ENCODE measurements at places on chromosomes 4 and X.

GRCh38 chr4:141810712-141811375, 174.5 kb downstream of the IL15 start:
- DNase-seq, result no peak

DNA sequence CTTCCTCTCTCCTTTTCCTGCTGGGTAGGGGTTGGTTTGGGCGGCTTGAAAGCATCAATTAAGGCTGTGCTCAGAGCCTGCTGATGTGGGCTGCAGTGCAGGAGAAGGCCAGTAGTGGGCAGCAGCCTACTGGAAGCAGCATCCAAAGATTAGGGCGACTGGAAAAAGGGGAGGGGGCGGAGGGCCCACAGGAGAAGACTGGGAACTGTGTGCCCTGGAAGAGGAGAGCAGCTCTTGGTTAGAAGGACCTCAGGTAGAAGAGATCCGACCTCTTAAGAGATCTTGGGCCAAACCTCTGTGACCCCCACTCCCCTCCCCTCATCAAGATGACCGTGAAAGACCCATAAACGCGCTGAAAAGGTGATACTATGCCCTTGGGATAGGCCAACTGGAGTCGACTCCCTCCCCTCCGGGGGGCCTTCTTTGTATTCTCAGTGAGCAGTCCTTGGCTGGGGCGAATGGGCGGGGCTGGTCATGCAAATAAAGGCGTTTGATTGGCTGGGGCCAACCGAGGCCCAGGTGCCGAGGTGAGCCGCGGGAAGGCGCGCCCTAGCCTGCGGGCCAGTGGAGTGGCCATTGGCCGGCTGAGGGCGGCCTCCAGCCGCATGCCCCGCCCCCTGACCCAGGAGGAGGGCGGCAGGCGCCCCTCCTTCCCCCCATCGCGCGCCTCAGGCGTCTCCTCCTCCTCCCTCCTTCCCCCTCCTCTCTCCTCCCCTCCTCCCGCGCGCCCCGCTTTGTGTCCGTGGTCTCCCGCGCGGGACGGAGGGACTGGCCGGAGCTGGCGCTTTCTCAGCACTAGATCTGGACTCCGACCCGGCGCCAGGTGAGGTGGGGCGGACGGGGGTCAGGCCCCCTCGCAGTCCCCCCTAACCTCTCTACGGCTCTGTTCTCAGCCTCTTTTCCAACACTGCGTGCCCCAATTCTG, 10.1 kb downstream of the DLG3 start:
- peak; percentile 52 for DNase-seq

DNA sequence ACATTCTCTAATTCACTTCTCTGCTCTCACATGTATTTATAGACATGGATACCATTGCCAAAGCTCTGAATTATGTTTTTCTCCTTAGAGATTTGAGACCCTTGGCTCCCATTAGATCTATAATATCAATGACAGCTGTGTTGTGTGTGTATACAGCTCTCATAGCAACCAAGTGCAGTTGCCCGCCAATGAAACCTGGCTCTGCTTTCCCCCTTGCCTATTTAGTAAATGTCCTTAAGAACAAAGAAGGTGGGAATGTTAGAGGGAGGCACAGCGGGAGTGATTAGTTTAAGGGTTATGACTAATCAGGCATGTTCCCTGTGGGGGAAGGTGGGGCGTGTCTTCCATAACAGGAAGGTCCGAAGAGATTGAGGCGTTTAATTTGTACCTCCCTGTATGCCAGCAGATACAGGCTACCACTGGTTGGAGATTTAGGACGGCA, 100.5 kb upstream of the TBC1D9 start:
- DNase-seq, result peak; percentile 40

DNA sequence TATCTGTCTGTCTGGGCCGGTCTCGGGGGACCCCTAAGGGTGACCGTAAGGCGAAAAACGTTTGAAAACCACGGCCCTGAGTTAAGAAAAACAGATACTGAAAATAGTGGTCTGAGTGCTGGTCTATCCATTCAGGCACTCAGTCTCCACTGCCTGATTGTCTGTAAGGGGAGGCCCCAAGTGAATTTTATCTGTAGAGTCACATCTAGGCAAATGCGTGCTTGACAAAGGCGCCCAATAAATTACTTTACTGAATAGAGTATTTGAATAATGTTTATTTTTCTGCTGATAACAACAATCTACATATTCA, 465 bp downstream of the HNRNPH2 start:
- DNase-seq, result no peak

DNA sequence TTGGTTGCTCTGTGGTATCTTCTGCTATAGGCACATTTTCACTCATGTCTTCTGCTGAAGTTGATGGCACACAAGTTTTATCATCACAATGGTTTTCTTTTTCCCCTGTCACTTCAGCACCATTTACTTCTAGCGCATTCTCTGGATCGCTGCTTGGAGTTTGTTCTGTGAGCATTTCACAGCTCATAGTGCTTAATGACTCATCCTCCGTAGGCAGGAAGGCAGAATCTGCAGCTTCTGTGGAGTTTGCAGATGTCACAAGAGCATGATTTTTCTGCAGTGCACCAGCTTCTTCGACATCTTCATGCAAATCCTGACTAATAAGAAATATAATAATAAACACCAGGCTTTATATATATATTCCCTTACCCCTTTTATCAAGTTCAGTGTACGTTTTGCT, 83.6 kb downstream of the CHM start:
- peak; percentile 75 for DNase-seq

DNA sequence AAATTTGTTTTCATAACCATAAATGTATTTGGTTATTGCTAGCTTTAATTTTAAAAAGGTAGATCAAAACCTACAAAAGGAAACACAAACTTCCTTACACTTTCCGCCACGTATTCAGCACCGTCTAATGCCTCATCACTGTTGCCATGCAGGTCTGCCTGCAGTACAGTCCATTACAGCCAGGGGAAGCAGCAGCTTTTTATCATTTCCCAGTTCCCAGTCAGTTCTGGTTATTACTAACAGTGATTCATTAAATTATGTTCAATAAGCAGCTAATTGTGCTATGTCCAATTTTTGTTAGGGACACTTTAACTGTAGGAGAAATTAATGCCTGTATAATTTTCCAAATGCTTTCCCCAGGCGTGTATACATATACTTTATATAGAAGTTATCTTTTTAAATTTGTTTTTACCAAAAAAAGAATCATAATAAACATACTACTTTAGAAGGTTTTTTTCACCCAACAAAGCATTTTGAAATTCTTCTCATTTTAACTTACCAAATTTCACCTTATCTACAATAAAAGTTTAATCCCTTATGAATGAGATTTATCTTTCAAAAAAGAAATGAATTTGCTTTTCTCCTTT, 93.3 kb downstream of the ANXA3 start:
- DNase-seq, result peak; percentile 83

DNA sequence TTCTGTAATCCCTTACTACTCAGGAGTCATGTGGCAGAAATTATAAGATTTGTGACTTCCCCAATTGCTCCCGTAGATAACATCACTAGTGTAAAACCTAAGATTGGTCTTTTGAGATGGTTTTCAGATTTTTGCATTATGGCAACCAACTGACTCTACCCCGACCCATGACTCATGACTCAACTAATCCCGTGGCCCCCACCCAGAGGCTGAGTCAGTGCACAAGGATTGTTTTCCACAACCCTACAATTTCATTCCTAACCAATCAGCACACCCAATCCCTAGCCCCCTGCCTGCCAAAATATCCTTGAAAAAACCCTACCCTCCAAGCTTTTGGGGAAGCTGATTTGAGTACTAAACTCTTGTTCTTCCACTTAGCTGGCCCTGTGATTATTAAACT, 109.4 kb upstream of the FAM9C start:
- peak; percentile 42 for DNase-seq

DNA sequence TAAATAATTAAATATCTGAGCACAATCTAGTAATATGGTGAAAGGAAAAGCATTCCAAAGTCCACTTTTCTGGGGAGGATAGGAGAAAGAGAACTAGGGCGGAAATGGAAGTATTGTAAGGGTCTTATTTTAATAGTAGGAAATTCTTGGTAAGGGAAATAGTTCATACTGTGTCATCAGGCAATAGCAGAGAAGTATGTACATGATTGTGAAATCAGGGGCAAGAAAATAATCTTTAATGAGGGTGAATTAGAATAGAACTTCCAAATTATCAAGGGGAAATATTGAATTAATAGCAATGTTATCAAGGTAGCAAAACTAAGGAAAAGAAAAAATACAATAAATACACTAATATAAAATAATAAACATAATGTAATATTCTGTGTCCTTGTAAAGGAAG, 14.8 kb downstream of the GIMD1 start:
- no peak for DNase-seq

GRCh38 chr4:152106113-152106763, 345.4 kb upstream of the GATB start:
- peak; percentile 97 for DNase-seq

- DNase-seq, result peak; percentile 61
Observed at GRCh38 chr4:183443655-183444213, 702 bp upstream of the CDKN2AIP start.

DNA sequence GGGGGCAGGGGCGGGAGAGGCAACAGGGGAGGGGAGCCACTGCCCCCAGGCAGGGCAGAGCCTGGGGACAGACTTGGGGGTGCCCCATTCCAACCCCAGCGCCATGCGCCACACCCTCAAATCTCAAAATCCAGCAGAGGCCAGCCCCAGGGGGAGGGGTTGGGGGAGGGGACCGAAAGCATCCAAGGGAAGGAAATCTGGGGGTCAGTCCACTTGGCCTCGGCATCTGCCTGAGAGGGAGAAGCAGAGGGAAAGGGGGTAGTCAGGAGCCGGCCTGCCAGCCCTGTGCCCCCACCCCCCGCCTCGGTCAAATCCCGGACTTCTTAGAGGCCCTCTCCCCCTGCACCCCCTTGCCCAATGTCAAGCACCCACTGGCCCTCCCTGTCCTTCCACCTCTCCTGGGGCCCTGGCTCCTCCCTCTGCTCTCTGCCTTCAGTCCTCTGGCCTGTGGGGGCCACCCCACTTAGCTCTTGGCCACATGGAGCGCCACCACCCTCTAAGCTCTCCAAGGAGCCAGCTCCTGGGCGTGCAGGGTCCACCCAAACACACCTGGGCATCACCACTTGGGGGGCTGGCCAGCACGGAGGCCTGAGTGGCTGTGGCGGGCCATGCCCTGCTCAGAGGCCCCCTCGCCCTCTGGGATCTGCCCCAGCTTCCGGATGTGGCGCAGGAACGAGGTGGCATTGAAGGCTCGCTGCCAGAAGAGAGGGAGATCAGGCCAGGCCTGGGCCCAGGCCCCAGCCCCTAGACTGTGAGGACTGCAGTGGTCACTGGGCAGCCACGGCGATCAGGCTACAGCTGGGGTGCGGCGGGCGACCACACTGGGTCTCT, 3.5 kb downstream of the PNCK start:
- DNase-seq, result no peak

GRCh38 chrX:81662381-81662780, 460.5 kb downstream of the SH3BGRL start:
- no peak for DNase-seq

DNA sequence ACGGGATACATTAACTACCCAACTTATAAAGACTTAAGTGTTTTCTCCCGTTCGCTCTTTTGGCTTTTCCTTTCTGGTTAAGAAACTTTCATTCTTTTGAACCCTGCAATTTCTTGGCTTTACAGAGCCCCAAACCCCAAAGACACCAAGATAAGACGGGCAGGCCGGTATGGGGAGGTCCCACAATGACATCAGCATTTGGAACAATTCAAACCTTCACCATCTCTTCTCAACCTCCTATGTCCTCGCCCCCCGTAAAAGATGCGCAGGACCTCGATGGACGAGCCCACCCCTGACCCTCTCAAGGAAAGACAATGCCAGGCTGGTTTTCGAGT, 999 bp downstream of the ZNF518B start:
- DNase-seq, result no peak

DNA sequence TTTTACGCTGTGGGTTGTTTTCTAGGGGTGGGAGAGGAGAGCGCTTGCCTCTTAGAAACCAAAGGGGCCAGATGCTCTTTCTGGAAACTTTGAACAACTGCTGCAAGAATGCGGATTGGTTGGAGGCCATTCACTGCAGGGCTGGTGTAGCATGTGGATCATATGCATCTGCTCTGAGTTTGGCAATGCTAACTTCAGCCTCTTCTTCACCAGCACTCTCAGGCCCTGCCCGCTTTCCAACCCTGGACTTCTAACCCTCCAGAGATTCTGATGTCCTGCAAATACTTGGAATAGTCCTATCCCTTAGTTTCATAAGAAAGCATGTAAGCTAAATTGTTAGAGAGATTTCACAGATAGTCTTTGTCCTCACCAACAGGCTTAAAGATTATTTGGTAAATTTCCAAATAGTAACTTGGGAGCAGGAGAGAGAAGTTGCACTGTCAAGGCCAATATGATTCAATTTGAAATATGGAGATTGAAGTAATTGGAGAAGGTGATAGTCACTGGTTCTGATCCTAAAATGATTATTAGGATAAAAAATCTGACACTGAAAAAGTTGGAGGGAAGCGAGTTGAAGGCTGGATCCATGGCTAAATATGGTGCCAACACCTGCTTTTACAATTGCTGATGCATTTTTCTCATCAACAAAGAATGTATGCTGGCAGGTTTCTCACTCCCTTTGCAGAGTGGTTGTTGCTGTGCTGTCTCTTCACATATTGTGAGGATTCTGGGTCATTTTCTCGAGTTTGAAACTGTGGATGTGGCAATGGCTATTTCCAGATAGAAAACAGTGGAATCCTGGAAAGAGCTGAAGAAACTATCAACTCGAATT, 210.4 kb downstream of the PTTG2 start:
- no peak for DNase-seq

- DNase-seq, result peak; percentile 16
Observed at GRCh38 chr4:110543577-110543976, 67.6 kb downstream of the ENPEP start.

DNA sequence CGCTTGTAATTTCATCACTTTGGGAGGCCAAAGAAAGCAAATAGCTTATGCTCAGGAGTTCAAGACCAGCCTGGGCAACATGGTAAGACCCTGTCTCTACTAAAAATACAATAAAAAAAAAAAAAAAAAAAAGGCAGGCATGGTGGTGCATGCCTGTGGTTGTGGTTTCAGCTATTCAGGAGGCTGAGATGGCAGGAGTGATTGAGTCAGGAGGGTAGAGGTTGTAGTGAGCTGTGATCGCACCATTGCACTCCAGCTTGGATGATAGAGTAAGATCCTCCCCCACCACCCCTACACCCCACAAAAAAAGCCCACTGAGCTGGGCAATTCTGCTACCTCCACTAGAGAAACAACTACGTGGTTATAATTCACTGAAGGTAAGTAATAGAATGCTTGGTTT, 118.8 kb upstream of the PCDH18 start:
- DNase-seq, result peak; percentile 75

DNA sequence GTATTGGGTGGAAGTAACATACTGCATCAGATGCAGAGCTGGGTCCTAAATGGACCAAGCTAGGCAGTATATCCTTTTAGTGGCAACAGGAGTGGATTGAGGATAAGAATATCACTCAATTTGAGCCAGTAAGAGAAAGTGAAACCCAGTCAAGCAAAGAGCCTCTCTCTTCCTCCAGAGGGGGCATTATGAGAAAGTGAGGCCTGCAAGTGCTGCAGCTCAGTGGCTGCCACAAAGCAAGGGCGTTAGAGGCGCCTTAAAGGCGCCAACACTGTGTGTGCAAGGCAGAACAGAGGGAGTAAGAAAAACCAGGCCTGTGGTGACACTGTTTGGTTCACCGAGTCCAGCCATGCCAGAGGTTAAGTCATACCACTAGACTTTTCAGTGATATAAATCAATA, 17.5 kb downstream of the STX18 start:
- no peak for DNase-seq

Data from ELR (cell line).